ENCODE measurements at places on chromosomes 5 and 9. TPM values are rescaled to one million over a fixed set of nuclear protein-coding genes. Genes with fewer than 3 reads are reported as not detected.

The PCDHB2 gene
- 3.9 TPM for total RNA-seq

The MYMK gene
- total RNA-seq = not detected

The JAKMIP2 gene
- not detected for total RNA-seq

The SLC6A7 gene
- total RNA-seq = not detected

The NNT gene
- total RNA-seq = 11.9 TPM

The KIF24 gene
- 3.3 TPM for total RNA-seq

Data from A549 treated with Hydrocortisone at 1 μM for 4 hours (cell line).